ENCODE measurements at places on chromosomes 7 and 10.

DNA sequence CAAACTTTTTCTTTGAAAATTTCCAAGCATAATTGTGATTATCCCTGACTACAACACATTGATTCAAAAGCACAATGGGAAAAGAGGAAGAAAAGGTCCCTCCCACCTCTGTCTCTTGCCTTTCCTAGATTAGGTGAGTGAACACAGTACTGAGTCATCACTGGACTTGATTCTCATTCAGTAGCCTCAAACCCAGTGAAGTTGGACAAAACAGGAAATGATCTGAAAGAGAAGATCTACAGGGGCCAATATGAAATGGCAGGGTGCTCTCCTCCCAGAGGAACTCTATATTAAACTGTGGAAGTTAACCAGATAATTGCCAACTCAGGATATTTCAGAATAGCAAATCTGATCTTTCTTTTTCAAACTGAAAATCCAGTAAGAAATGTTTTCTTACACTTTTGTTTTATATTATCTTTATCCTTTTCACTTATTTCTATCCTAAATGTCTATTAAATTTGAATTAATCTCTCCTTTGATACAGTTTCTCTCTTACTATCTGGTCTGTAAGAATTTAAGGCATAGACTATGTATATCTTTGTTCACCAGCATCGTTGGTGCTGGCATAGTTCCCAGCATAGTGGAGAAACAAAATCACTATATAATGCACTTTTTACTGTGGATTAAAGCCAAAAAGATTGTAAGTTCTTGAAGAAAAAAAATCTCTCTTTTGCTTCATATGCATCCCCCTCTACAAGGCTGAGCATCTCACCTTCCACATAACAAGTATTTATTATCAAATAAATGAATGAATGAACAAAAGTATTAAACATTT lies 41.4 kb upstream of the IKZF1 start:
- no peak for DNase-seq

GRCh38 chr10:64726466-64726865 lies 1205.3 kb downstream of the REEP3 start:
- no peak for DNase-seq

DNA sequence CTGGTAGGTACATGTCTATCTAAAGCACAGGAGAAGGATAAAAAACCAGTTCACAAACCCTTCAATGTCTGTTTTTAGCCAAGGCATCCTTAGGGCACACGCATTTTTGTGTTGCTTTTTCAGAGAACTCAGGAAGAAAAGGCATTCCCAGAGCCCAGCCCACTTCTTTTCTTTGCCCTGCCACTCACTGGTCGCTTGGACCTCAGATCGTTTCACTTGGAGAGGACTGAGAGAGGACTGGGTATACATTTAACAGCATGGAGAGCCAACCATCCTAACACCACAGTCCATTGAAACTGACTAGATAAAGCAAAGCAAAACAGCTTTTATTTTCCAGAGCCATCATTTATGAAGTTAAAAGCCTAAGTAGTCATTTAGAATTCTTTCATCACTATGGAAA lies 194.2 kb downstream of the CAMK1D start:
- no peak for DNase-seq

GRCh38 chr7:90738249-90738648 lies 142.1 kb downstream of the CDK14 start:
- DNase-seq, result no peak

DNA sequence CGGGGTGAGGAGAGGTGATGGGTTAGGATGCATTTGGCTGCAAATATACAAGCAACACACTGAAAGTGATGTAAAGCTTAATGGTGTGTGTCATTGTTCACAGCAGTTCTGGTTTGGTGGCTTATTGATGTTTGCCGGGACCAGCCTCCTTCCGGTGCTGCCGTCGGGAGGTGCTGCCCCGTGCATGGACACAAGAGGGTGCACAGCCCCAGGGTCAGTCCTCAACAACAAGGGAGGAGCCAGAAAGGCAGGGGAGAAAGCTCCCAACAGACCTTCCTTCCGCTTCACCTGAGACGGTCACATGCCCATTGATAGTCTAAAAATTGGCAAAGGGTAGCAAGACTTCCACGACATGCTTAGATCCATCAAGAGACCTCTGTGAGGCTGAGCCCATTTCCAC lies 9.5 kb downstream of the RNF32 start:
- peak; percentile 21 for DNase-seq

GRCh38 chr10:99429517-99430095 lies 818 bp downstream of the GOT1 start:
- DNase-seq, result no peak

- peak; percentile 93 for DNase-seq
These were observed 47.5 kb downstream of the INSYN2A start for GRCh38 chr10:127148933-127149220.

DNA sequence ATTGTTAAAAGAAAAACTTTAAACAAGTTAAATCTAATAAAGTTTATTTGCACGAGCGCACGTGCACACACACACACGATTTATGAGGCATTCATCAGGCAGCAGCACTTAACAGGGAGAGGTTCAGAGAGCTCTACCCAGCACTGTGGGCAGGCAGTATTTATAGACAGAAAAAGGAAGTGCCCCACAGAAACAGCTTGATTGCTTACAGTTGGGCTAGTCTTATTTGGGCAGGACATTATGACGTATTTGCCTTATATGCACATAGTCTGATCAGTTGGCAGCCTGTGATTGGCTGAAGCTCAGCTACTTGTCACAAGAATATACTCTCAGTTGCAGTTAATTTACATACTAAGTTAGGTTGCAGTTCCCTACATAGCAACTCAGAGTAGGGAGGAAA lies 1.2 kb upstream of the SDHAF3 start:
- no peak for DNase-seq

- no peak for DNase-seq
These were observed 197.7 kb downstream of the SNX10 start for GRCh38 chr7:26489391-26489790.

GRCh38 chr10:103855424-103855823 lies at the start of gene SH3PXD2A:
SH3PXD2A (minus strand) TSS chr10:103855576; CDS start chr10:103855266, 310 bp downstream.
- peak; percentile 6 for DNase-seq

DNA sequence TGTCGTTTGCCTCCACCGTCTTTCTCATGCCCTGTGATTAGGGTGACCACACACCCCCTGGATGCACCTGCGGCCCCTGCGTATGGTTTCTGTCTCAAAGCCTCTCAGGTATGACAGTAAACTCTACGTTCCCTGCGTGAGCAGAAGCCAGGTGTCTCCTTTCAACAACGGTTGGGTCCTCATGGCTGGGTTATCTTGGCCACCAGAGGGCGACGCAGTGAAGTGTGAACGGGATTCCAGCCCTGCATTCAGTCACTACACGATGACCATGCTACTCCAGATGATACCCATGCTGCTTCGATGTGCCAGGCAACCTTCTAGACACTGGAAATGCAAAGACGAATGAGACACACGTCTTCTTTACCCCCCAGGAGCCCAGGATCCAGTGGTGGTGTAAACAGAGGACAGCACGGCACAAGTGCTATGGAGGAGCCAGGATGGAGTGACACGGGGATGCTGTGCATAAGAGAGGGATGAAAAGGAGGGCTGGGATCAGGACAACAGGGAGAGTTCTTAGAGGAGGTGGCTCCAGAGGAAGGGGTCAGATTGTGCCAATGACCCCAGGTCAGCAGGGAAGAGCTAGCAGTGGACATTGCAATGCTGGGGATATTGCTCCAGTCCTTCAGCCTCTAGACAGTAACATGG lies 228.1 kb upstream of the PFKP start:
- peak; percentile 1 for DNase-seq

DNA sequence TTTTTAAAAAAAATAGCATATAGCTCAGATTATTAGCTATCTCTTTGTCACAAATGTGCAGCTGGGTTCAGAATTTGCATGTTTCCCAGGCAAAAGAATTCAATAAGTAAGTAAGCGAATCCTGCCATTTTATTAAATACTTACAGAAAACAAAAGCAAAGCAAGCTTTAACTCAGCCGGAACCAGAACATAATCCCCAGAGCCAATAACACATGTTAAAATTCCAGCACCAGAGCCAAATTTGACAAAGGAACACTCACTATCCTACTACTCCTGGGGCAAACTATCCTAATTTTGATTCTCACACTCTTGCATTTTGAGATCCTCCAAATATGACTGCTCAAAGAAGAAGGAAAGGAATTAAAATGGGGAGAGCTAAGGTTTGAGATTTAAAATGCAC lies 32.6 kb downstream of the LRRTM3 start:
- no peak for DNase-seq

- DNase-seq, result no peak
These were observed 201.6 kb downstream of the IPMK start for GRCh38 chr10:58066126-58066525.

DNA sequence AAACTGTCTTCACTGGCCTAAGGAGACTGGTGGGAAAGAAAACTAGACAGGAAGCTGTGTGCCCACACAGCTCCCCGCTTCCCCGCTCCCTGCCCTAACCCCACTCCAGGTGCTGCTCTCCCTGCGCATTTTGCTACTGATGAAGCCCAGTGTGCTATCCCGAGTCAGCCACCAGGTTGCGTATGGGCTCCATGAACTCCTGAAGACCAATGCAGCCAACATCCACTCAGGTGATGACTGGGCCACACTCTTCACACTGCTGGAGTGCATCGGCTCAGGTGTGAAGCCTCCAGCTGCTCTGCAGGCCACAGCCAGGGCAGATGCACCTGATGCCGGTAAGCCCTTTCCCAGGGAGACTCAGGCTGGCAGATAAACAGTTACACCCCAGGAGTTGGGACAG lies 20.3 kb upstream of the NFKB2 start:
- DNase-seq, result no peak

DNA sequence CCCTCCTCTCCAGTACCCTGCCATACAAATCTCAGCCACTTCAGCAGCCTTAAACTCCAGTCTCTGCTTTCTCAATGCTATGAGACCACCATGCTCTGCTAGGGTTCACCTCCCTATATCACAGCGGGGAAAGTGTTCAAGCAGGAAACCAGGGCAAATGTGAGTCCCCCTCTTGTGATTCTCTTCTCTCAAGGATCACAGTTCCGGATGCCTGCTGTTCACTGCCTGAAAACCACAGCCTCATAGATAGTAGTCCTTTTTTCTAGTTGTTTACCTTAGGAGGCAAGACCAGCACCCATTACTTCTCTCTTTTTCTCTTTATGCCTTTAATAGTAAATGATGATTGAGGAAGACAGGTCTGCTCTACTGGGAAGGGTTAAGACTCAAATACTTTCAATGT lies 100.8 kb downstream of the SGMS1 start:
- no peak for DNase-seq

DNA sequence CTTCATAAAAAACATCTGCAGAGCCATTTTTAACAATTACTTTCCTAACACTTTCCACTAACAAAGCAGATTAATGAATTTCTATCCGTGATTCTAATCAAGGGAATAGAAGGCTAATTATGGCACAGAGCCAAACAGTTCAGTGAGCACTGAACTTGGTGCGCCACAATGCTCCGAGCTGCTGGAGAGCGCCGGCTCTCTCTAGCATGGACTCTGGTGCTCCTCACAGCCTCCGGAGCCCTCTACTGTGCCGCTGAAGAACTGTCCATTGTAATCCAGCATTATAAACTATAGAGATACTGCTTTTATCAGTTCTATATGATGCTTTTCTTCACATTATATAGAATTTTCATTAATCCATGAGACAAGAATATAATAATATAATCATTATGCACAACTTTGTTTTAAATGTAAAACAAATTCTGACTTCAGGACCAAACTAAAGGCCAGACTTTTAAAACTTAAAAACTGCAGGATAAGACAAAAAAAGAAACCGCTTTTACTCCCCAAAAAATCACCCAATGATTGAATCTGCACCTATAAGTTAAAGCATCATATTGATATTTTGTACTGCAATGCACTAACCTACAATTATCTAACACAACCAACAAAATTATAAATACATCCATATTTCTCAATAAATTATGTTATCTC lies 123.6 kb downstream of the RNF32 start:
- peak; percentile 77 for DNase-seq

- peak; percentile 20 for DNase-seq
These were observed 7.7 kb downstream of the RHEB start for GRCh38 chr7:151511946-151512345.

GRCh38 chr10:46553238-46554049 lies 3.0 kb downstream of the GPRIN2 start:
- DNase-seq, result no peak

DNA sequence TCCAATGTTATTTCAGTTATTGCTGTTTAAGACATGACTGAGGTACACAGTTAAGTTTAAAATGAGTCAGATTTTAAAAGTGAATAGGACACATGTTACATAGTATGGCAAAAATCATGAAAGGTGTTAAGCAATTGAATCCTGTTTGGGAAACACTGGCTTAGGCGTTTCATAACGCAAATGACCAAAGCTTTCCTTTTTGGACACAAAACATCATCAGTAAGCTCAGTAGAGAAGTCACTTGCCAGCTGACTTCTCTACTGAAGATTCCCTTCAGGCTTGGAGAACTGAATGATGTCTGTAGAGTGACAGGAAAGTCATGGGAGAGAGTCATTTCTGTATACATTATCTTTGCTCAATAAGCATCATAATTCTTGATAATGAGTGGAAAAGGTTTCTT lies 64.4 kb upstream of the RSBN1L start:
- no peak for DNase-seq

GRCh38 chr7:113292105-113292504 lies 173.8 kb upstream of the SMIM30 start:
- no peak for DNase-seq

DNA sequence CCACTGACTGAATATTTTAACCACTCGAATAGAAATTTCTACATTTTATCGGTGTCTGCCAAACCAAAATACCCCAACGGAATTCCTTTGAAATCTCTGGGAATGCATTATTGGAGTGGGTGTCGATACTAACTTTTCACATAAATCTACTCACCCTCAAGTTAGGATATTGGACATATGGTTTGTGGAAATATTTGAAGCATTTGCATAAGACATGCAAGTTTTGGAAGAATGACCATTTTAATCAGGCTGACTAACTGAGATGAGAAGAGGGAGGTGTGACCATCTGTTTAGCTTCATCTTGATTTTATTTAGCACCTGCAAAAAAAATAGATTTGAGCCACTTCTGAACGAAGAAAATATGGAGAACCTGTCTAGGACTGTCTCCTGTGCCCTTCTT lies 61.2 kb downstream of the KLF6 start:
- no peak for DNase-seq

Data from HCEC 1CT (cell line).